Osteoblast (primary cell): ENCODE measurements at places on chromosomes 1 and 21. TPM values are rescaled to one million over a fixed set of nuclear protein-coding genes. Genes with fewer than 3 reads are reported as not detected.

The TMEM81 gene
- 1.5 and 1.8 TPM in 2 replicates for total RNA-seq

The FCRL2 gene
- not detected in 2 replicates for total RNA-seq

The PLCH2 gene
- under 0.01 TPM in 1 of 2 replicates, not detected in the other for total RNA-seq

- peaks cover 13% of the 10 kb centered on the region for H3K4me1 ChIP-seq
- no peak overlapping the region for H3K27ac ChIP-seq
- H3K27me3 ChIP-seq: no peaks in the 10 kb centered on the region
Measured at GRCh38 chr1:29258976-29259801, 22.9 kb downstream of the PTPRU start.

- peak; percentile 56 for DNase-seq
- H3K27ac ChIP-seq: peak overlapping the region; percentile 49
- H3K36me3 ChIP-seq: peaks cover 40% of the 10 kb centered on the region
- peaks cover 69% of the 10 kb centered on the region for H3K4me1 ChIP-seq
- no peak overlapping the region for H3K4me3 ChIP-seq
Measured at GRCh38 chr1:201742476-201742875, 86.5 kb upstream of the IPO9 start.

GRCh38 chr1:150067184-150068108 is at the start of gene VPS45:
VPS45 (plus strand) TSS chr1:150067776; CDS start chr1:150067858, 82 bp downstream.
- H3K36me3 ChIP-seq: peaks cover 7% of the 10 kb centered on the region
- peaks cover 26% of the 10 kb centered on the region for H3K4me1 ChIP-seq
- peak within 1 kb of the TSS; percentile 84 for H3K4me3 ChIP-seq
- no peaks in the 10 kb centered on the region for H3K27me3 ChIP-seq
